ENCODE measurements at places on chromosomes 7 and 10.

- no peak for DNase-seq
Observed at GRCh38 chr7:83629117-83629880, 19.6 kb downstream of the SEMA3E start.

- no peak for DNase-seq
Observed at GRCh38 chr10:124344266-124344590, 74.5 kb downstream of the OAT start.

- no peak for DNase-seq
Observed at GRCh38 chr7:29478687-29479240, 84.9 kb upstream of the PRR15 start.

DNA sequence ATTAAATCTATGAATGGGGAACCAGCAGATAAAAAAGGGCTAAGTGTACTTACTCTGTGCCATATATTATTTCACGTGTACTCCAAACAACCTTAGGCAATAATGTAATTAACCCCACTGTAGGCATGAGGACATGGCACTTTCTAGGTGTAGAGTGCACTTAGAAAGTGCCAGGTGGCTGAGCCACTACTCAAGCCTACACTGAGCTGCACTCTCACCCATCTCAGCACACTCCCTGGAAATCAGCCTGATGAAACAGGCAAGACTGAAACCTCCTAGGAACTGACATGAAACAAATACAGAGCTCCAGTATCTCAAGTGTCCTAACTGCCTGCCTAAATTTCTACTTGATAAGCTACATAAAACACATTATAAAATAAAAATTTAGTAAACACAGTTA is 147.4 kb downstream of the KMT2E start:
- no peak for DNase-seq

DNA sequence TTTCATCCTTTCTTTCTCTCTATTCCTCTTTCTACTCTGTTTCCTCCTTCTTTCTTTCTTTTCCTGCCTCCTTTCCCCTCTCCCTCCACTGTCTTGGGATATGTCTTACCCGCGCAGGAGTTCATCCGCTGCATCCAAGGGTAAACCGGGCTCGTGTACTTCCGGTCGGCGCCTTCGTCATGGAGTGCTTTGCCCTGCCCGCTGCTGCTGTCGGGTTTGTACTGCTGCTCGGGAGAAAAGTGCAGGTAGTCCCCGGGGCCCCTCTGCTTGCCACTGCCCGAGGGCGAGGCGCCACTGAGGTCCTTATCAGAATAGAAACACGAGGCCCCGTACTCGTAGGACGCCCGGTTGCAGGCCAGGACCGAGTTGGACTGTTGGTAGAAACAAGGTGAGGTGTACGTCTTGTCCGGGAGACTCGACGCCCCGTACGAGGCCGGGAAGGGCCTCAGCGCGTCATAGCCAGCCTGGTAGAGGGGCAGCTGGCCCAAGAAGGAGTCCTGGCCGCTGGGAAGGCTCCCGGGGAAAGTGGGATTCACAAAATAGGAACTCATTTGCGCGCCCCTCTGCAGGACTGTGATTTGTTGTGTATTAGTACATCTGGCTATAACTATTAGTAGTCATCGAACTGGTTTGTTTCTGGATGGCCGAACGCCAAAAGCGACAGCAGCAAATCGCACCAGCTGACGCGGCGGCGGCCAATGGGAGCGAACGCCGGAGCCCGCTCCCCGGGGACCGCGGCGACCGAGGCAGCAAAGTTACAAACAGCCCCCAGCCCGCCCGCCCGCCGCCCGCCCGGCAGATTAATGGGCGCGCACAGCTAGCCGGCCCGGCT is at the start of gene HOXA6:
Gene HOXA6 (minus strand): TSS at position 576 of the 832 bp plus-strand sequence. CDS start 25 bp downstream, at position 551.
- DNase-seq: no peak

- DNase-seq: no peak
Observed at GRCh38 chr10:70541736-70542564, 60.6 kb downstream of the PRF1 start.

DNA sequence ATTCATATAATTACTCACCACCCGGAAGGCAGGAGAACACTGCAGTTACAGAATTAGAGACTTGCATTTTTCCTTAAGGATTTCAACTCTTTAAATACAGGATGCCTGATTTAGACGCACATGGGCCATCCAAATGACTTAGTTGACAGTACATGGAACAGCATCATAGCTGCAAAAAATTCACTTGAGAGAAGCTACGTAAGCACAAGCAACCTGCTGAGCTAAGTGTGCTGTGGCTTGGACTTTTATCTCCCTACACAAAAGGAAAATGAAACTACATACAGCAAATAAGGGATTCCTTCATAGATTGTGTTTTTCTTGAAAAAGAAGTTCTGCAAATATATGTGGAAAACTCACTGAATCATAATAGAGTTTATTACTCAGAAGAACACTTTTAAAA is 152.6 kb downstream of the POU6F2 start:
- DNase-seq: no peak

- DNase-seq: no peak
Observed at GRCh38 chr7:128933180-128933891, 4.4 kb upstream of the IRF5 start.

DNA sequence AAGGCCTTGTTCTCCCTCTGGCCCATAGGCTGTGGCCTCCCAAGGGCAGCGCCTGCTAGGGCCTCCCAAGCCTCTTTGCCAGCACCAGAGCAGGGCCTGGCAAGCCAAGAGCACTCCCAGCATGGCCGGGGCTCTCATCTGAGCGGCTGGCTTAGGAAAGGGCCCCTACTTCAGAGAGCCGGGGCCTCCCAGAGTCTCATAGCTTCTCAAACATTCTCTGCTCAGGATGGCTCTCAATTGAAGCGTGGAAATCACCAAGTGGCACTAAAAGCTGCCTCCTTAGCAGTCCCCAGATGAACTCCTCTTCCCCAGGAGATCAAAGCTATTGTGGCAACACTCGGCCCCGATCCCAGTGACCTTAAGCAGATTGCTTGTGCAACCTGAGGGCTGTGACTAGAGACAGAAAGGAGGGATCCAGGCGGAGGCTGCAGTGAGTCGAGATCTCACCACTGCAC is 69.4 kb downstream of the FAM53B start:
- no peak for DNase-seq

GRCh38 chr10:101839416-101840063 is 4.1 kb downstream of the KCNIP2 start:
- peak; percentile 36 for DNase-seq

DNA sequence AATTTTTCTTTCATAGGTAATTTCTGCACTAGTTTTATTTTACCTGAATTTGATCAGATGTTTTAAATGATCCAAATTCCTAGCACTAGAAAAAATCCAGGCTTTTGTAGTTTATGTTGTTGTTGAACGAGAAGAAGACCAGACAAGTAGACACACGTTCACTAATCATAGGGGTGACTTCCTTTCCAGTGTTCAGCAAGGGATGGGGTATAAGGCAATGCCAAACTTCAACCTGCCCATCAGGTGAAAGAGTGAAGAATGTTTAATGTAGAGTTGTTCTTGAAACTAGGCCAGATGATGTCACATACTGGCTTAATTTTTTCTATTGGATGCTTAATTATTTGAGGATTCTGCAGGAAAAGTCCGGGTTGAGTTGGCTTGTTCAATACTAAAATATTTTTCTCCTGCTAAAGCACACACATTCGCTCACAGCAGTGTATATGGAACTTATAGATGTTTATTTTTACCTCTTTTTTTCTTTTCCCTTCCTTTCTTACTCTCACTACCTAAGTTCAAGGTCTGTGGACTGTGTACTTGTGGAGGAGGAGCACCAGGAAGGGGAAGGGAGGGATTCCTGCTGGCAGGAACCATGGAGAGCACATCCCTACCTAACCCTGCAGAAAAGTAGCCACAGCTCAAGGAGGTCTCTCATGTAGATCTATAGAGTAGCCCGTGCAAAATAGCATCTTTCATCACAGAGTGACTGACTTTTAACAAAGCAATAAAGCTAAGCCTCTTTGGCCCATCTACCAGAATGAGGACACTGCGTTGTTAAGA is 23.1 kb upstream of the AKR1E2 start:
- no peak for DNase-seq

DNA sequence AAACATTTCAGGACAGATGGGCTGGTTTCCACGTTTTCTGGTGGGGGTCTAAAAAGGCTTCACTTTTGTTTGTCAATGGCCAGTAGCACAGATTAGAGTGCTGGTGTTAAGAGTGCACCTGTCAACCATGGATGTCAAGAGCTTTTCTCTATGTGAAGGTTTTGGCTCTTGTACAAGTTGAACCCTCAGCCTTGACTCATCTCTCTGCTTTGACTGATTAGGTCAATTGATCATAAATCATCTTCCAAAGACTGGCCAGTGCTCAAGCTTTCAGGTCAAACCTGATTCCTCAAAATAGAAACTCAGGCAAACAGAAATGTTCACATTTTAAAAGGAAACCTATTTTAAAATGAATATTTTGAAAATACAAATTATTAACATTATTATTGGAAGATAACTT is 59.6 kb upstream of the SP4 start:
- no peak for DNase-seq

- no peak for DNase-seq
Observed at GRCh38 chr10:103476046-103476768, 2.8 kb downstream of the CALHM3 start.

- DNase-seq: no peak
Observed at GRCh38 chr7:139526578-139527544, 3.4 kb downstream of the CLEC2L start.

DNA sequence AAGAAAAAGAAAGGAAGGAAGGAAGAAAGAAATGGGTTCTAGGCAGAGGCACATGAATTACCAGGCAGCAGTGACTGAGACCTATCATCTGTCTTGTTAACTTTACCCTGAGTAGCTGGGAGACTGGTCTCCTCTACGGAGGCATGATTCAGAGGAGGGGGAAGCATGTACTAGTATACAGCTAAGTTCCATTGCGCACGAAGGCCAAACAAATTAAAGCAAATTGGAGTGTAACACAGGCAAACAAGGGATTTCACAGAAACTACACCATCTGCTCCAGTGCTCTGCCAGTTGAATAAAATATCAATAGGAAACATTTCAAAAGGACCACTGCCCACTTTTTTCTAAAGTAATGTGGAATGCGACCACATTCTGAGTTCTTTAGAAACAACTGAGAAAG is 65.9 kb upstream of the RSU1 start:
- DNase-seq: no peak

- DNase-seq: no peak
Observed at GRCh38 chr7:2666588-2667250, 21.3 kb upstream of the AMZ1 start.

DNA sequence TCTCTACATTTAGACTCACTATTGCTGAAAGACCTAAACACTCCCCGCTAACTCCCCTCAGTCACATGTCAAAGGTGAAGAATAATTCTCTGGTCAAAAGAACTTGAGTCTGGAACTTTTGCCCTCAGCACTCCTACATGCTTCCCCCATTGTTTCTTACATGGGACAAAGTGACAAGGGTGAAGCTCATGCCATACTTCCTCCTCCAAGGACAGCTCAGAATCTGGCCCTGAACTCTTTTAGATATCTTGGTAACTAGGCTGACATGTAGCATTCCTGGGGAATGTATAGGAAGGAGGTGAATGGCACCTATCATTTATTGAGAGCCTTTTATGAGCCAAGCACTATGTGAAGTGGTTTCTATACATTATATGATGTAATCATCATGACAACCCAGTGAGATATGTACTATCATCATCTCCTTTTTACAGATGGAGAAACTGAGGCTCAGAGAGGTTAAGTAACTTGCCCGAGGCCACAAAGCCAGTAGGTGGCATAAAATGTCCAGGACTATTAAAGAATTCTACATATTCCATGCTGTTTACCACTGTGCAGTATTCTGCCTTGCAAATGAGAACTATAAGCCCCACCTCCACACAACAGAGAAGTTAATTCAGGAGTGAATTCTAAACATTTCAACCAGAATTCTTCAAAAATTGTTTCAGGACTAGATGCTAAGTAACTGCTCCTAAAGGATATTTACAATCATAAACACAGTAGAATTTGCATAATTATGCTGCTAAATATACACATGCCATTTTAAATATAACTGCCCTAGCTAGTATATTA is 246.6 kb downstream of the ARHGAP21 start:
- DNase-seq: no peak

GRCh38 chr7:106050002-106050745 is 61.9 kb downstream of the SYPL1 start:
- no peak for DNase-seq

DNA sequence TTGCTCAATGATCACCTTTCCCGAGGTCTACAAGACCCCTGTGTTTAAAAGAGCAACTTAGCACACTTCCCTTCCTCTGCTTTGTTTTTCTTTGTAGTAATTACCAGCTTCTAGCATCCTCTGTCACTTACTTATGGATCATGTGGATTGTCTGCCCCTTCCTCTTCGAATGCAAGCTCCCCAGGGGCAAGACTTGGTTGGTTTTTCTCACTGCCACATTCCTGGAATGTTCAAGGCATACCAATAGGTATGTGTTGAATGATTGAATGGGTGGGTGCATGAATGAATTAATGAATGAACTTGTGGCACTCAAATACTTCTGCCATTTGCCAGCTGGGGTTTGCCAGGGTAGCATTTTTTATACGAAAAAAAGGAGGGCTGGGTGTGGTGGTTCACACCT is 294.0 kb downstream of the PRPF18 start:
- no peak for DNase-seq

GRCh38 chr10:96746503-96746902 is 26.2 kb upstream of the PIK3AP1 start:
- DNase-seq: no peak

- DNase-seq: no peak
Observed at GRCh38 chr7:92681633-92682032, 91.4 kb upstream of the FAM133B start.

- no peak for DNase-seq
Observed at GRCh38 chr7:113805976-113806375, 112.8 kb downstream of the PPP1R3A start.

DNA sequence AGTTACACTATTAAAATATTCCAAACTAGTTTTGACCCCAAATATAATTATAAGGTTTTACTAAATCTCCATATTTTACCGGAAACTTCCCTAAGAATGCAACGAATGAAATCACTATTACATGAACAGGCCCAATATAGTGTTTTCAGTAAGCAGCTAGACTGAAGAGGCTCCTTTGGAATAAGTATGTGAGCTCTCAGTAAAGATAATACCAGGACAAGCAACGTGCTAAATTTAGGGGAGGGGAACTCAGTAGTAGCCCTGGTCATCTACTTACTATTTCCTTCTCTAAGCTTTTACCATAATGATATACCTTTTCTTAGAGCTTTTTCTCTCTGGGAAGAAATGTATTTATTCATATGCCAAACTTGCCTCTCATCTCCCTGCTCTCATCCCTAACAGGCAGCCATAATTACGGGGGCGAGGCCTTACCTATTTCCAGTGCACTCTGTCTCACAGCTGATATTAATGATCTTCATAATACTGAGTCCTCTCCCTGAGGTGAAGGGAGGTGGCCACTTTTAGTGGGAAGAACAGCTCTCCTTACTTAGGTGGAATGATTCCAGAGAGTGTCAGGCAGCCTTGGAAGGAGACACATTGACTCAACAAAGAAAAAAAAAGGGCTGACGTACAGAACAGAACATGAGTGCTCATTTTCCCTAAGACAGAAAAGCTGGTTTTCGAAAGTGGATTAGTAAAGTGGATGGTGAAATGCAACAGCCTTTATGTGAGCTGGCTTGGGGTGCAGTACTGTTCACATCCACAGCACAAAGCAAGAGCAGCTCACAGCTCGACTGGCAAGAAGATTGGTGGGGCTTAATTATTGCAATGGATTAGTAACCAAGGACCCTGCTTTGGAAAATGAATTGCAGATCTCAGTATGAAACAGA is 165.4 kb downstream of the GLI3 start:
- DNase-seq: no peak

Measured in stimulated activated CD4-positive, alpha-beta T cell treated with anti-CD3 and anti-CD28 coated beads, Interleukin-1b, Interleukin-23, amount 100 ng/mL, for 1 hour (primary cell).